Cardiac septum (tissue), 1 donor: ENCODE measurements at places on chromosomes 2 and 18. TPM values are rescaled to one million over a fixed set of nuclear protein-coding genes. Genes with fewer than 3 reads are reported as not detected.

SH3RF3 gene
- 11.2 TPM for total RNA-seq

ZNF512 gene
- total RNA-seq: 20.7 TPM

SPC25 gene
- total RNA-seq: 0.24 TPM

DNA sequence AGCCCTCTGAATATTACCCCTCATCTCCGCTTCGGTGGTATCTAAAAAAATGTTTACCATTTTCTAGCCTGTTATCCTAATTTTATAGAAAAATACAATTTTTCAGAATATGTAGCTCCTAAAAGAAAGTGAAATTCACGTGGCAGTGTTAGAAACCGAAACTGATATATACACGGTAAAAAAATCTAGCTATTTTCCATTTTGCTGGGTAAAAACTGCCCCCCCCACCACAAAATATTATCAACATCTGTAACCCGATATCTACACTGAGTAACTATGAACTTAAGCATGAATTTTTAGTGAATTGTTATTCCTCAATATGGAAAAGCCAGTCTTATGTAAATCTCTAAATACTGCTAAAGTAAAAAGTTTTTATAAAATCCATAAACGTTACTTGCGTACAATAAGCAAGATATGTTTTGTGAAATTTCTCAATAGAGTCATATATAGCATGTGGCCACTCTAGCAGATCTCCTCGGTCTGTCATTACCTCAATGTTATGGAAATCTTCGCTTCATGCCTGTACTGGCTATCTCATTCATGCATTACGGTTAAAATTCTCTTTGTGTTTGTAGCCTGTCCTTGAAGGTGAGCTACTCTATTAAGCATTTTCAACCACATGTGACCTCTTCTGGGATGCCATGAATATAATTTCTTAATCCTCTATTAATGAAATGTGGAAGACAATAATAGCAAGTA lies 524.2 kb downstream of the TRIB2 start:
- no peak for DNase-seq

GRCh38 chr2:1649103-1650084 lies 94.9 kb downstream of the PXDN start:
- peak; percentile 71 for DNase-seq

FAM124B gene
- total RNA-seq: 1.9 TPM

- no peak for DNase-seq
Observed at GRCh38 chr2:170026361-170026760, 151.6 kb upstream of the MYO3B start.

GRCh38 chr18:49817947-49818346 lies 4.6 kb upstream of the ACAA2 start:
- DNase-seq: no peak
